ENCODE measurements at places on chromosomes 4 and X.

GRCh38 chrX:5774446-5774845 is 454.2 kb downstream of the NLGN4X start:
- no peak for DNase-seq

DNA sequence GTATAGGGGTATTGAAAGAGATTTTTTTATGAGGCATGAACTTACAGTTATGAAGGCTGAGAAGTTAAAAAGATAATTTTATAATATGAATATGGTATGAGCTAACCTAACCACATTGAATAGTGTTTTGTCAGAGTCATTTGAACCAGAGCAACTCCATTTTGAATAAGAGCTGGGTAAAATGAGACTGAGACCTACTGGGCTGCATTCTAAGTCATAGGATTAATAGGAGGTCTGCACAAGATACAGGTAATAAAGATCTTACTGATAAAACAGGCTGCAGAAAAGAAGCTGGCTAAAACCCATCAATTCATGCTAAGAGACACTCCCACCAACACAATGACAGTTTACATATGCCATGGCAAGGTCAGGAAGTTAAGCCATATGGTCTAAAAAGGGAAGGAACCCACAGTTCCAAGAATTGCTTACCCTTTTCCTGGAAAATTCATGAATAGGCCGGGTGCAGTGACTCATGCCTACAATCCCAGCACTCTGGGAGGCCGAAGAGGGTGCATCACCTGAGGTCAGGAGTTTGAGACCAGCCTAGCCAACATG is 209.2 kb downstream of the TECRL start:
- DNase-seq: no peak

DNA sequence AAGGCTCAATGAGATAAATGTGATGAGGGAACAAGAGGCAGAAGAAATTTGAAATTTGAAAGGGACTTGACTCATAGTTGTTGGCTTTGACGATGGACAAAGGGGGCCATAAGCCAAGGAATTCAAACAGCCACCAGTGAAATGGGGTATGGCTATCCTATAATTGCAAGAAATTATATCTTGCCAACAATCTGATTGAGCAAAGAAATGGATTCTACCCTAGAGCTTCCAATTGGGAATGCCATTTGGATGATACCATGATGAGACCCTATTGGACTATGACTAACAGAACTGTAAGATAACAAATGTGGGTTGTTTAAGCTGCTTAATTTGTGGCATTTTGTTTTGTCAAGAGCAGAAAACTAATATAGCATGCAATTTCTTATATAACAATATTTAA is 270.1 kb upstream of the ARSJ start:
- no peak for DNase-seq

GRCh38 chr4:27836523-27836922 is 975.9 kb downstream of the STIM2 start:
- DNase-seq: no peak

DNA sequence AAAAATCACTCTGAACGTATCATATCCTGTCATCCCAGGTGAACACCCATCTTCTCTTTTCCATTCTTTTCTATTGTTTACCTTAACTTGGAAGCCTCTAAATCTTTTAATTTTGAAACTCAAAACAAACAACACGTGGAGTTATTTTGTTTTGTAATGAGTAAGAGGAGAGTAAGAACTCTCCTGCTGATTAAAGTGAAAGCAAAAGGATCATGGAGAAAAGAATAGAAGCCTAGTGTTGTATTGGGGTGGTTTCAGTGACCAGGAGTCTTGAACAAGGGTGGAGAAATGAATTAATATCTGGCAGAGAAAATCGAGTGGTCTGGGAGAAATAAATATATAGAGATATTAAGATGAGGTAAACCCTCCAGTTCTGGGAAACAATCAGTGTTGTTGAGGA is 237.4 kb upstream of the UGT8 start:
- DNase-seq: no peak

DNA sequence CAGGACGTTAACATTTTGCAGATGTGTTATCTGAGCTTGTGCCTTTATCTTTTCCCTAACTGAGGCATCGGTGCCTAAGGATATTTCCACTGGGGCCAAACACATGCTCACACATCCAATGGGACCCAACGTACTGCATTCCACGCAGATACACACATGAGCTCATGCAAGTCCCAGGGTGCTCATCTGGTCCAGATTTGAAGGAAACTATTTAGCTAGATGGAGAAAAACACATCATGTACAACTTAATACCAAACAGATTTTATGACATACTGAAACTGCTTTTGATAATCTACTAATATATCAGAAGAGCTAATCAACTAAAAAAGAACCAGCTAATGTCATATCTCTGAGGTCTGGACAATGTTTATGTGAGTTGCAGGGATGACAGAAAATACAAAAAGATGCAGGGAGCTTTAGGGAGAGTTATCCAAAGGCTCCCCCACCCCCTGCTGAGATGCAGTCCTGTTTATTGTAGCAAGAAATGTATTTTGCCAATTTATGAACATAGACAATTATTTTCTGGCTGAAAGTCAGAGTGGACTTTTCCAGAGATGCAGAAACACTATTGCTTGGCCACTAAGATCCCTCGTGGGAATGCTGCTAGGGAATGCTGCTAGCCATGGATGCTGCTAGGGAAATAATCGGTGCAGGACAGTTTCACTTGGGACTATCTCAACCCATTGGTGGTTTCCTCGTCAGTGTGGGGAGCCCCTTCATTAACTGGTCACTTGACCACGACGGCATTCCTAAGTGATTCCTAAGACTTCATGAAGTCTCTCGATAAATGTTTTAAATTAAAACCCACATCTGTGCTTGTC is 172.8 kb downstream of the SMIM20 start:
- DNase-seq: no peak

- DNase-seq: no peak
Observed at GRCh38 chrX:55619547-55619946, 3.7 kb upstream of the FOXR2 start.

DNA sequence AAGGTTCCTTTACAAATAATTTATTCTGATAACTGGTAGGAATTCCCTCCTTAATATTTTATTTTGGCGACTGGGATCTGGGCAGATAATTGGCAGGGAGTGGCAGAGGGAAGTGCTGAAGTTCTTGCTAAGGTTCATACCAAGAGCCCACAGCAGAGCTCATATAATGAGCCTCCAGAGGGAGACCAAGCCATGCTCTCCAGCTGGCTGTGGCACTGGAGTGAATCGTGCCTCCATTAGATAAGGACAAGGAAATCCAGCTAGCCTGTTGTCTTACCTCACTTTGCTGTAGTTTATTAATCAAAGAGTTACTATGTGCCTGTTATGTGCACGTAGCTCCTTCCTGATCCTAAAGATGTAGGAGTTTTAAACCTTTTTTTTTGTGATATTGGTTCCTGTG is 1.3 kb downstream of the ASB12 start:
- no peak for DNase-seq

DNA sequence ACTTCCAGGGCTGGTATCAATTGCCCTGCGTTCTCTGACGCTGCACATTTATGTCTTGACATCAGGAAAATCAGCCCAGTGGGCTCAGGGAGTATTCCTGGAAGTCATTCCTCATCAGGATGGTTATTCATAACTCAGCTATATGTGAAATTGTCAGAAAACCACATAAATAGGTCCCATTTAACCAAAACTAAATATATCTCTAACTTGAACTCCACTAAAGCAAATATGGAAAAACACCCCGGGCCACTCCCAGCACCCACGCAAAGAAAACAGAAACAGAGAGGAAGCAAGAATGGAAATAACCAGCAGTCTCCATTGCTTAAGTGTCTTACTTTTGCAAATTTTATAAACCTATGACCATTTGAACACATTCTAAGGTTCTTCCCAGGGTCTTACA is 112.0 kb downstream of the IRF2 start:
- no peak for DNase-seq

DNA sequence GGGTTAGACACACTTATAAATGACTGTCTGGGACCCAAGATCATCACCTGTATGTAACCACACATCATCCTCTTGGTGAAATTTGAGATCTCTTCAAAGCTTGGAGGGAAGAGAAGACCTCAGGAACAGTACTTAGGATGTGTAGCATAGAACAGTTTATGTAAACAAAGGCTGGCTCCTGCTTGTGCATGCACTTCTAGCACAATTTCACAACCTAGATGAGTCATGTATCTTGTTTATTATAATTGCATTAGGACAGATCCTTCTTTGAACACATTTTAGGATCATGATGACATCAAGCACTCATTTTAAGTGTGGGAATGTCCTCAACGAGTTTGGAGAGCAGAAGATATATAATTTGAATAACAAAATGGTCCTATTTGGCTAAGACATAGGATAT is 26.3 kb upstream of the ZMAT1 start:
- no peak for DNase-seq

- no peak for DNase-seq
Observed at GRCh38 chrX:72262077-72262476, 15.0 kb downstream of the RPS4X start.

Data from cortex of kidney (tissue), 1 donor.